ENCODE measurements at places on chromosomes 12 and 14.

DNA sequence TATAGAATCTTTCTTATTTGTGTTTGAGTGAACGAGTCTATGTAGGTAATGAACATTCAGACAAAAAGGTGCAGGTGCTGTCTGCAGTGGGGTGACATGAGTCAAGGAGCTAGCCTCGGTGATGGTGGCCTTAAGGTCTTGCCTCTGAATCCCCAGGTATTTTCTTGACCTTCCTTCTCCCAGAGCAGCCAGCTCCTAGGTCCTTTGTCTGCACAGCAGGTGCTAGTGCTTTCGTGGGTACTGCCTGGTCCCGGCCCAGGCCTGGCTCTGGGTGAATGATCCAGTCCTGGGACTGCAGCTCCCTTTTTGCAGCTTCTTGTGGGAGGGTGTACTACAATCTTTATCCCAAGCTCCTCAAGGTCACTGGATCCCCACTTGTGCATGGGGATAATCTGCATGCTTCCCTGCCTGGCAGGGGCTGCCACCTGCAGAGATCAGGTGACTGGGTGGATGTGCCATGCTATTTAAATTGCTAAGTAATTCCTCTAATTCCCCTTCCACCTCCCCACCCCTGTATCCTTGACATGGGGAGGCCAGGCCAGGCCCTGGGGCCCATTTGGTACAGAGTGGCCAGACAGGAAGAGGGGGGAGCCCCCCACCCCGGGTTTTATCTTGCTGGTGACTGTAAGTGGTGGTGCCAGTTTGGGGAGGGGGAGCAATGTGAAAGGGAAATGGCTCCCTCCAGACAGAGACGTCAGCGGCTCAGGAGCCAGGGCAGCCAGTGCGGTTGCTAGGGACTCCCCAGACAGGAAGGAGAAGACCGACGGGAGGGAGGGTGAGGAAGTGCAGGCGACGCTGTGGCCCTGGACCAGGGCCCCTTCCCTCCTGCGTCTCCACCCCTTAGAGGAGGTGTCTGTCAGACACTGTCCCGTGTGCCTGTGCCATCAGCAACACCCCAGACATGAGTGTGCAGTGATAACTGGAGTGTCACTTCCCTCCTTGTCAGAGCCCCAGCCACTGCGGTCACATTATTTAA is 6.7 kb downstream of the VASH1 start:
- DNase-seq = peak; percentile 28

DNA sequence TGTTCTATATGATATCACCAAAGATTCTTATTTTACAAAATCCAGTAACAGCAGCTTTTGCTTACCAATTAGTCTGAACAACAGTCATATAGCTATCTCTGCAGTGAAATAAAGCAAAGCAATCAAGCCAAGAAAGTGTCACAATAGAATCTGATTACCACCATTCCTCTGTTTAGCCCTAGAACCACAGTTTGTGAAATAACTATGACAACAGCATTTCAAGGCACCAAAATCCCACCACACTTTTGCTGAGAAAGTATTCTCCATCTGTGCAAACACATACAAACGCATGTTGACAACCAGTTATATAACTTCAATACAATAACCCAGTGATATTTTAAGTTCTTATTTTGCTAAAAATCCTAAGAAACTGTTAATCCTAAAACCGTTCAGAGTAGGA is 7.4 kb downstream of the PPP1R13B start:
- no peak for DNase-seq

GRCh38 chr12:31007153-31007495 is 66.5 kb upstream of the DDX11 start:
- DNase-seq = no peak

DNA sequence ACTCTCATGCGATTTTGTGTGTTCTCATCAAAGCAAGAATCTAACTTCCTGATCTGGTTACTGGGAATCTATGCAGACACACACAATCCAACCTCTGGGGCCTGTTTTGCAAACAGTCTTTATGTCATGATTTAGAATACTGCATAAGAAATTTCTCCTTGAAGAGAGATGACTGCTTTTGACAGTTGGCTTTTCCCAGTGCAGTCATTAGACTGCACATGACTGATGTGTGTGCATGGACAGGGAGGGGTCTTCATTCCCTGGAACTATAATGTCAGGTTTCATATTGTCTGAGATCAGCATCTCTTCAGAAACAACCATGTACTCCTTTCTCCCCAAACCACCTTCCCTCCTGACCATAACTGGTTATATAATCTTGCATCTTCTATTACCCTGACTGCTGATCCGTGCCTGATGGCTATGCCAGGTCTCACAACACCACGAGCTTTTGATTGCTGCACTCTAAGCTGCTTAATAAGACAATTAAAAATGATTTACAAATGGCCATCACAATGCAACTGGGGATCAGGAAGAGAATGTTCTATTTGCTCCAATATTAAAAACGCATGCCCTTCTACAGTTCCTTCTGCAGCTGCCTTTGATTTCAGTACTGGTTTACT is 995.4 kb downstream of the NRXN3 start:
- no peak for DNase-seq

DNA sequence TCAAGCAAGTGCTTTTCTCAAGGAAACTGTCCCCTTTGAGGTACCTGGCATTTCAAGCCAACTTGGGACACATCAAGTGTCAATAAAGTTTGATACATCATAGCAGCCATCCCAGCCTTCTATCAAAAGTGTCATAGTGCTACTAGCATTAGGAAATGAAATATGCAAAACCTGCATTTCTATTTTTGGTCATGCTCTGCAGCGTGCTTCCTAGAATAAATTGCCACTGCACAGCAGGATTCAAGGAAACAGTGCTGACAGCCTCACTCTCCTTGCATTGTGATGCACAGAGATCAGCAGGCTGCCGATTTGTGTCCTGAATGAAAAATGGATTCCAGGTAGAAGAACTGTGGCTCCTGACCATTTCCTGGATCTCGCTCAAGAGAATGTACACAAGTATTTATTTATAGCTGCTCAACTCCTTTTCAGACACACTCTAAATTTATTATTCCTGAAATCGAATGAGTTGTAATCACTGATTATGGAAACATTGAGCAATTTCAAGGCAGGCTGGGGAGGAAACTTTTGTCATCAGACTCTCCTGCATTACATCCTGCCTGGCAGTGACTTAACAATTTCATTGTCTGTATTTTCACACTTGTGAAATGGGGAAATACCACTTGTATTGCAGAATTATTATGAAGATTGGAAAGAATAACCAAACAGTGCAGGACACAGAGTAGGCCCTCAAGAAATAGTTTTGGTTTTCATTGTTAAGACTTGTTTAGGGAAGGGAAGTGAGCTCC is 120.9 kb downstream of the SLC38A6 start:
- no peak for DNase-seq

- DNase-seq = peak; percentile 26
These were observed 68.2 kb upstream of the ETV6 start for GRCh38 chr12:11581179-11581755.

GRCh38 chr14:105324080-105324778 is 9.7 kb downstream of the PACS2 start:
- DNase-seq = no peak

DNA sequence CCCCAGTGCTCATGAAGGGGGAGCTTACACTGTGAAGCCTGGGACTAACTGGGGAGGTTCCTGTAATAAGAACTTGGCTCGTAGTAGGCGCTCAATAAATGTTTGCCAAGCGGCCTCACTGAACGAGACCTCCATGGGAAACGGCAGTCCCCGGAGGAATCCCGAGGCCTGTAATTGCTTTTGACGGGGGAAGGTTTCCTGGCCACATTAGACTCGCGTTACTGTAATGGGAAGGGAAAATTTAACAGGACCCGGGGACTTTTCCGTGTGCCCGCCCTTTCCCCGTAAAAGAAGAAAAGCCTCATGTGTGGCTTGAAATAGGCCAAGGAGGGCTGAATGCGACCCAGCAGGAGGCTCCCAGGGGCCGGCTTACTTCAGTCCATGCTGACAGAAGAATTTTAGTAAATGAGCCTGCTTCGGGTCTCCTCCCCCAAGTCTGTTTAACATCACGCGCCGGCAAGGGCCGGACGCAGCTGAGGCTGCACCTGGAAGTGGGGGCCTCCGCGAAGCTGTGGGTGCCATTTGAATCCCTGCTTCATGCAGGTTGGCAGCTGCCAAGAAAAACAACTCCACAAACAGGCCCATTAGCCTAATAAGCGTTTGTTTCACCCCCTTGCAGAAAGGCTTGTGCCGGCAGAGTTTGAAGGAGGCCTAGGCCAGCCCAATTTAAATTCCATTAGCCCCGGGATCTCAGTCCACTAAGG is 39.8 kb upstream of the PWP1 start:
- DNase-seq = no peak

GRCh38 chr12:15829949-15830348 is 40.8 kb upstream of the EPS8 start:
- no peak for DNase-seq

DNA sequence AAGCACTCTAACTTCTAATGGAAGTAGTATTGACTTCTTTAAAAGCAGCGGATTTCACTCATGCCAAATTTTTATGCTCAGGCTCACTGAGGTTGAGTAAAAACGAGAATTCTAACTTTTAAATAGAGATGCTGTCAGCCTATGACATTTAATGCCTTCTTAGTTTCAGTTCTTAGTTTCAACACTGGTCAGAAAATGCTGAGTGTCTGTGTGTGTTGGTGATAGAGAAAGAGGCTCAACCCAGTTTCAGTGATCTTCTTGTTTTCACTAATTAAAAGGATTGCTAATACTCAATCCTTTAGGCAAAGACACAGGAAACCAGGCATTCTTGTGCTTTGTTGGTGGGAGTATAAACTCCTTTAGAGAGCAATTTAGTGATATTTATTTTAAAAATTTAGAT is 31.0 kb downstream of the PEBP1 start:
- DNase-seq = no peak

DNA sequence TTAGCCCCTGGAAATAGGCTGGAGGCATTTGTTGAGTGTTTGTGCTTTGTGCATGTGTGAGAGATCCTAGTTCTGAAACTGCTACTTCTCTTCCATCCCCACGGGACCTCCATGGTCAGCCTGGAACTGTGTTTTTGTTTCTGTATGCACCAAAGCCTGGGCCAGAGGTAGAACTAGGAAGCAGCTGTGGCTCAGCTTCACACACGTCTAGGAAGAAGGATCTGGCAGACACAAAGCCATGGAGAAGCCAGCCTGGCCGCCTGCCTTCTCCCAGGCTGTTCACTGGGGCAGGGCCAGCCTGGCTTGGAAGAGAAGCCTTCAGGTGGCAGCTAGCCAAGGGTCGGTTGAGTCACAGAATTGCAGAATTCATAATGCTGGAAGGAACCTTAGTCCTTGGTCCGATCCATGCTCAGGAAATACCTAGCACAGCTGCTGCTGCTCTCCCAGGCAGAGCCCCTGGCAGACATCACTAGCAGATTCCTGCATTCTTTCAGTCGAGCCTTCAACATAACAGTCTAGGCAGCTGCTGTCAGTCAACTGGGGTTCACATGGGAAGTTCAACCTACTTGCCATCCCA is 27.0 kb downstream of the RIN3 start:
- DNase-seq = no peak

- DNase-seq = no peak
These were observed 486 bp upstream of the AKT1 start for GRCh38 chr14:104795781-104796686.

GRCh38 chr14:89907655-89908054 is 46.9 kb downstream of the EFCAB11 start:
- DNase-seq = no peak

- DNase-seq = no peak
These were observed 1.1 kb downstream of the ALX1 start for GRCh38 chr12:85280984-85281630.

DNA sequence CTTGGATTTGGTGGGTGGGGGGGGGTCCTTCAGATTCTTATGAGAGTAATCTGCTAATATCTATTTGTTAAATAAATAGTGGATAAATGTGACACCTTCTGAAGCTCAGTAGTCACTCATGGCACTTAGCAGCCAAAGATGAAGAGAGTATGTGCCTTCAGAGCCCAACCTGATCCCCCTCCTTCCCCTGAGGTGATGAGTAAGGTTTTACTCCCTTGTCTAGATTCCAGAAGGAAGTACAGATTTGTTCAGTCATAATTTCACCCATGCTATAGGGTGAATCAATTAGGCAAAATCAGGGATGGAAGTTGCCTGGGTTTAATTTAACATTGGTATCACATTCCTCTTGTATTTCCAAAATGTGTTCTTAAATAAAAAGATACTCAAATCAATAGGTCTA is 340.3 kb upstream of the ATP2B1 start:
- DNase-seq = no peak

- no peak for DNase-seq
These were observed 881.0 kb upstream of the MGAT4C start for GRCh38 chr12:87137220-87137619.

DNA sequence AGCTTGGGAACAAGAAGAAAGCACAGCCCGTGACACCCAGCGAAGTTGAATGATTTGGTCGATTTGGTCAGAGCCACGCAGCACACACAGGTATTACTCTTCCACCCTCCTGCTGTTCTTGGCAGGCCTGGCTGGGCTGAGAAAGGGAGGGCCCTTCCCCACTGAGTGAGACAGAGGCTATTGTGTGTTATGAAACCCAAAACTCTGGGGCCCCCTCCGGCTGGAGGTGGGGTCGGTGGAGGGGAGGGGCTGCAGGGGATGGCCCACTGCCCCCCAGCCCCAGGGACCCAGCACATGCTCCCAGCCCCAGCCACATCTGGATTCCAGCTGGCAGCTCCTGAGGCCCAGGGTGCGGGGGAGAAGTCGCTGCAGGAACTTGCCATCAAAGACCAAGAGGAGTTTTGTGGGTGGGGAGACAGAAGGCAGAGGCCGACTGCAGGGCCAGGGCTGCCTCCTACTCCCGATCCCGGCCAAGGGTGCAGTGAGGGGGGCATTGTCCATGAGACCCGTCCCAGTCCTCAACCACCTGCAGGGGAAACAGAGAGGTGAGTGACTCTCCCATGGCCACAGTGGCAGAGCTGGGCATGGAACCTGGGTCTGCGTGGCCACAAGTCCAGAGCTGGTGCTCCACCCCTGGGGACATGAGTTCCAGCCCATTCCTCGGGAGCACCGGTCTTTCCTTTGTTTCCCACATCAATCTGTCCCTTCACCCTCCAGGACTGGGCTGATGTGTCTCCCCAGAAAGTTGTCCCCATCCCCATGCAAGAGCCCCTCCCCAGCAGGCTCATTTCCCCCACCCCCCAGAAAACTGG is 8.7 kb downstream of the TMEM119 start:
- no peak for DNase-seq

DNA sequence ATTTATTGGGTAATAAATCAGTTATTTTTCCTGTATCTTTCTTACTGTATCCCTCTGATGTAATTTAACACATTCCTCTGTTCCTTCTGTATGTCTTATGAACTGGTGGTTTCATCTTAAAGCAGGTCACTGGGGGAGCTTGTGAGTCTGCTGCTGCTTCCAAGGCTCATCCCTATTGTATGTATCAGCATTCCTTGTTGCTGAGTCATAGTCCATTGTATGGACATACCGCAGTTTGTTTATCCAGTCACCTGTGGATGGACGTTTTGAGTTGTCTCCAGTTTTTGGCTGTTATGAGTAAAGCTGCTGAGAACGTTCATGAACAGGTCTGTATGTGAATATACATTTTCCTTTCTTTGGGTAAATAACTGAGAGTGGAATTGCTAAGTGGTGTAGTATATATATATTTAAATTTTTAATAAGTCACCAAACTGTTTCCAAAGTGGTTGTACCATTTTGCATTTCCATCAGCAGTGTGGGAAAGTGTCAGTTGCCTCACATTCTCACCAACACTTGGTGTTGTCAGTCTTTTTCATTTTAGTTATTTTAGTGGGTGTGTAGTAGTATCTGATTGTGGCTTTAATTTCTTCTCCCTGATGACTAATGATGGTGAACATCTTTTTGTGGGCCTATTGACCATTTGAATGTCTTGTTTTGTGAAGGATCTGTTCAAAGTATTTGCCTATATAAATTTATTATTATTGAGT is 82.7 kb downstream of the BEGAIN start:
- DNase-seq = no peak
